ENCODE measurements at places on chromosomes 2 and 18. TPM values are rescaled to one million over a fixed set of nuclear protein-coding genes. Genes with fewer than 3 reads are reported as not detected.

- H3K27ac ChIP-seq, result no peak overlapping the region
- no peaks in the 10 kb centered on the region for H3K27me3 ChIP-seq
- no peak for DNase-seq
- H3K36me3 ChIP-seq, result no peaks in the 10 kb centered on the region
- no peak overlapping the region for H3K4me3 ChIP-seq
These were observed 294.2 kb upstream of the SKOR2 start for GRCh38 chr18:47545613-47546012.

DNA sequence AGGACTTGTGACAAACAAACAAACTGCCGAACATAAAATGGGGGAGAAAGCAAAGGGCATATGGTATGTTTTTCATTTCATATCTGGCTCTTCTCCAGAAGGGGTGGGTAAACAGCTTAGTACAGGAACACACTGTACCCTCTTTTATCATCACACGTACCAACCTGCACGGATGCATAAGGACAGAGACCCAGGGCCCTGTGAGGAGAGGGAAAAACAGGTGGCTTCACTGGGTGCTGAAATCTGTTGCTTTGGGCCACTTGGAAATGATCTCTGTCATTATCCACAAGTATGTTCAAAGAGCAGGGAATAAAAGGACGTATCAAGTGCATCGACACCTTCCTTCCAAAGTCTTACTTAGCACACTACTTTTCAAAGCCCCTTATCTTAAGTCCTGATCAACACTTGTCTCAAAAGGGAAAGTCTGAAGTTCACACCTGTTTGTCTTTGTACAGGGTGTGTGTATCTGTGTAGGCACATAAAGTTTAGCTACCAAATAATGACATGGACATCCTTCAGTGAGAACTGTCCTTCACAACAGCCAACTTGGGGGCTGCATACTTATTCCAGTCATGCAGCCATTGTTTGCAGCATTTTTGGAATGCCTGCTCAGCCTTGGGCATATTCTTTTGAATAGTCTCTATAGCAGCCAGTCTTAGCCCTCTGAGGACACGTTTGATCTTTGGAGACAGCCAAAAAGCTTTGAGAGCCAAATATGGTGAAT is 60.6 kb downstream of the IRS1 start:
- H3K4me3 ChIP-seq, result no peak overlapping the region
- peak overlapping the region; percentile 33 for H3K27ac ChIP-seq
- DNase-seq, result no peak

GRCh38 chr2:238791354-238791753 is 56.5 kb upstream of the TWIST2 start:
- DNase-seq, result no peak
- H3K4me1 ChIP-seq, result no peaks in the 10 kb centered on the region
- H3K4me3 ChIP-seq, result no peak overlapping the region
- H3K36me3 ChIP-seq, result no peaks in the 10 kb centered on the region

- H3K27me3 ChIP-seq, result no peaks in the 10 kb centered on the region
- peaks cover 4% of the 10 kb centered on the region for H3K4me1 ChIP-seq
- H3K36me3 ChIP-seq, result no peaks in the 10 kb centered on the region
- peak; percentile 52 for DNase-seq
- peak overlapping the region; percentile 69 for H3K27ac ChIP-seq
These were observed 9.0 kb downstream of the CYBRD1 start for GRCh38 chr2:171531291-171531690.

DNA sequence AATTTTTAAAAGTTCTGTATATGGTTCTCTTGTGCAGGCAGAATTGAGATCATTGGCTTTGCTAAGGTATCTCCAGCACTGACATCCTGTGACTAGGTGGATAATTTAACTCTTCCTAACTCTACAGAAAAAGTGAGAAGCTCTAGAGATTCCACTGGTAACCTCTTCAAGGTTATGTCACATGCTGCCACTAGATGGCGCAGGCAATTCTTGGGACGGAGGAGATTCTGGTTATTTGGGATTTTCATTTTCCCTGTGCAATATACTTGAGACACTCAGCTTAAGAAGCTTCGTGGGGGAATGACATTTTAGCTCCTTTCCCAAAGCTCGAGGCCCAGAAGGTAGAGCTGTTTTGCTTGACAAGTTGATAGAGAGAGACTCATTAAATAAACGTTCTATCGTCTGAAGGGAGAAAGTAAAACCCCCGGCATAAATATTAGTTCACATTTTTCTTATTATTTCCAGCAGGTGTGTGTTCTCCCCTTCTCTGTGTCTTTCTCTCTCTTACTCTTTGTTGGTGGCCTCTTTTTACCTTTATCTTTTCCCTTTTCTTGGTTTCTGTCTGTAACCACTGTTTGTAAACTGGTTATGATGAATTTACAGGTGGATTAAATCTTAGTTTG is 26.6 kb upstream of the LANCL1 start:
- H3K27ac ChIP-seq, result no peak overlapping the region
- H3K4me3 ChIP-seq, result no peak overlapping the region
- no peaks in the 10 kb centered on the region for H3K36me3 ChIP-seq
- no peaks in the 10 kb centered on the region for H3K27me3 ChIP-seq
- no peak for DNase-seq

DNA sequence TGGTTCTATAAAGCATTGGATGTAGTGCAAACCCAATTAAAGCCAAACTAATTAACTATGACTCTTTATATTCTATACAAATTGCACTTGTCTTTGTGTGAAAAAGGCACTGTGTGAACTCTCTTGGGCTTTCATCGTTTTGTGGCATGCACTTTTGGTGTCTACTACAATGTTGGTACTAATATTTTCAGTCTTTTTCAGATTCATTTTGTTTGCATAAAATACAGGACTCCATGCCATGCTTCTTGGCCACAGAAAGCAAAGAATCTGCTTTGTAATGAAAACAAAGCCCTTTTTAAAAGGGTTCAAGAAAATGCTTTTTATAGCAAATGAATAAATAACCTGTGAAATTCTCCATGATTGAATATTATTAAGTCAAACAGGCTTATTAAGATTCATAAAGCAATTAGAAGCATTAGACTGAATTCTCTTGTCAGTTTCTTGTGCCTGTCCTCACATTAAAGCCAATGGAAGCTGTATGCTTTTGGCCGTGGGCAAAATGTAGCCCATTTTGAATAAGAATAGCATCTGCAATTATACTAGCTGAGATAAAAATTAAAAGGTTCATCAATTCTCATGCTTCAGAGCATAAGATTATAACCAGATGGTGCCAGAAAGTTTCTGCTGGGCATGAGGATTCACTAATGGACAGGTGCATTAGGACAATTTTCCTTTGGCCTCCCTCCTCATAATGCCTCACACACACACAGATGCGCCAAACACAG is 1665.2 kb downstream of the SUCLG1 start:
- no peak for DNase-seq

DNA sequence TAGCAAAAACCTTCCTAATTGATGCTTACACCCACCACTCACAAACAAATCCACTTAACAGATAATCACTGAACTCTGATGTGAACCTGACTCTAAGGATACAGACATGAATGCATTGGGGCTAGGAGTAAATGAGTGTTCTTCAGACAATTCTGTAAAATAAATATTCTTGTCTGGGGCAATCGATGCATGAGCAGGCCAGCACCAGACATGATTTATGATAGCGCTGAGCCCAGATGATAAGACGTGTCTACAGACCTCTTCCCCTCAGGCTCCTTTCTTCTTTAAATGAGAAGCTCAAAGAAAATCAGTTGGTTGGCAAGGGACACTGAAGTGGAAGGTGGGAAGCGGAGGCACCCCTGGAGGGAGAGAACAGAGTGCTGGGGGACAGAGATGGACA is 27.3 kb upstream of the BIN1 start:
- H3K27ac ChIP-seq, result no peak overlapping the region
- no peaks in the 10 kb centered on the region for H3K36me3 ChIP-seq
- no peak for DNase-seq
- no peaks in the 10 kb centered on the region for H3K4me1 ChIP-seq
- no peaks in the 10 kb centered on the region for H3K27me3 ChIP-seq

GRCh38 chr2:176917-177316 is 86.9 kb downstream of the SH3YL1 start:
- H3K4me3 ChIP-seq, result no peak overlapping the region
- no peak for DNase-seq
- H3K27ac ChIP-seq, result peak overlapping the region; percentile 63
- H3K4me1 ChIP-seq, result peaks cover 15% of the 10 kb centered on the region
- no peaks in the 10 kb centered on the region for H3K27me3 ChIP-seq
- H3K36me3 ChIP-seq, result no peaks in the 10 kb centered on the region

GRCh38 chr18:61743775-61744531 is 148.9 kb downstream of the RNF152 start:
- H3K27me3 ChIP-seq, result no peaks in the 10 kb centered on the region
- H3K27ac ChIP-seq, result peak overlapping the region; percentile 72
- no peaks in the 10 kb centered on the region for H3K36me3 ChIP-seq
- DNase-seq, result peak; percentile 61
- no peaks in the 10 kb centered on the region for H3K4me1 ChIP-seq

DNA sequence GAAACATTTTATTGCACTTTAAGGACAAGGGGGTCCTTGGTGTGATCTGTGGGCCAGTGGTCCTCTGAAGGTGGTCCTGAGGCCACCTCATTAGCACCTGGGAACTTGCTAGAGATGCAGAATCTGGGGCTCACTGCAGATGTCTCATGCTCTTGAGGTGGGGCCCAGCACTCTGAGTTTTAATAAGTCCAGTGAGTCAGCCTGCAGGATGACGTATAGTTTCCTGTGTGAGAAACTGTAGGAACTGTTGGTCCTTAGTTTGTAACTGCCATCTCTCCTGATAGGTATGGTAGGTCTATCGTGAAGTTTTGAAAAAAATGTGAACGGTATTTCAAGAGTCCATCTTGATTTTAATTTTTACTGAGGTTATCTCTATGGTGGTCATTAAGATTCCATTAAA is 2.8 kb downstream of the TRPM8 start:
- no peak overlapping the region for H3K4me3 ChIP-seq
- no peaks in the 10 kb centered on the region for H3K4me1 ChIP-seq
- H3K36me3 ChIP-seq, result no peaks in the 10 kb centered on the region
- no peak for DNase-seq
- H3K27ac ChIP-seq, result no peak overlapping the region

DNA sequence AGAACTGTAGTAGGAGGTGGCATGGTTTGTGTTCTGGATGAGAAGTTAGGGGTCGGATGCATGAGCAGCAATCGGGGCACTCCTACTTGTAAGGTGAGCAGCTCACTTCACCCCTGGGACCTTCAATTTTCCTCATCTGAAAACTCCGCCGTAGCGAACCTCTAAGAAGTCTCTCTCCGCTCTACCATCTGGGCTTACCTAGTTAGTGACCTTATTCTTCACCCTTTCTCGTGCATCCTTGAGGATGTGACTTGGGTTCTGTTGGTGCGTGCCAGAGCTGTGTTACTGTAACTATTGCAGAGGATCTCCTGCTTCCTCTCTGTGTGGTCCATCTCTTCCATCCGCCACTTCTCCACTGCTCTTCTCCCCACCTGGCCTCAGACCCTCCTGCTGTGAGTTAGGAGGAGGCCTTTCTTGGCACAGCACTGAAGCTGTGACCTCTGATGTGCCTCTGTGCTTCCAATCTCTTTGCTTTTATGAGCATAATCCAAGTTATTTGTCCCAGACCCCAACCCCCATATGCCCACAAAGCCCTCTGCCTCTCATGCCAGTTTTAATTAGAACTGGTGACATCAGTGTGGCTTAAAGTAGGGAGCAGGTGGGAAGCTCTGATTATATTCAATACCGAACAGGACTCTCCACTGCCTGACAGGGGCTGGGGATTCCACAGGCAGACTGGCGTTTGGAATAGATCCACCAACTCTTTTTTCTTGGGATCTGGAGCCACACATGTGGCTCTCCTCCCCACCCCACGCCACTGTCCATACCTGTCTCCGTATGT is 178.4 kb downstream of the BCL2 start:
- H3K27ac ChIP-seq, result peak overlapping the region; percentile 79
- H3K36me3 ChIP-seq, result no peaks in the 10 kb centered on the region
- H3K27me3 ChIP-seq, result no peaks in the 10 kb centered on the region
- no peak for DNase-seq
- no peaks in the 10 kb centered on the region for H3K4me1 ChIP-seq

GRCh38 chr2:24075259-24075658 is 867 bp downstream of the SF3B6 start:
- H3K4me1 ChIP-seq, result no peaks in the 10 kb centered on the region
- no peaks in the 10 kb centered on the region for H3K36me3 ChIP-seq
- H3K4me3 ChIP-seq, result peak overlapping the region; percentile 64
- no peaks in the 10 kb centered on the region for H3K27me3 ChIP-seq

- H3K27ac ChIP-seq, result no peak overlapping the region
- no peaks in the 10 kb centered on the region for H3K36me3 ChIP-seq
These were observed 232.4 kb downstream of the CD226 start for GRCh38 chr18:69715191-69715795.

GRCh38 chr18:58929206-58929605 is 64.5 kb downstream of the ZNF532 start:
- no peak overlapping the region for H3K4me3 ChIP-seq
- H3K27me3 ChIP-seq, result no peaks in the 10 kb centered on the region
- peaks cover 10% of the 10 kb centered on the region for H3K4me1 ChIP-seq
- DNase-seq, result no peak
- no peaks in the 10 kb centered on the region for H3K36me3 ChIP-seq

GRCh38 chr18:72107647-72108383 is 436.3 kb downstream of the CBLN2 start:
- H3K27me3 ChIP-seq, result no peaks in the 10 kb centered on the region
- DNase-seq, result no peak
- no peak overlapping the region for H3K27ac ChIP-seq
- no peaks in the 10 kb centered on the region for H3K36me3 ChIP-seq
- H3K4me3 ChIP-seq, result no peak overlapping the region
- H3K4me1 ChIP-seq, result no peaks in the 10 kb centered on the region

DNA sequence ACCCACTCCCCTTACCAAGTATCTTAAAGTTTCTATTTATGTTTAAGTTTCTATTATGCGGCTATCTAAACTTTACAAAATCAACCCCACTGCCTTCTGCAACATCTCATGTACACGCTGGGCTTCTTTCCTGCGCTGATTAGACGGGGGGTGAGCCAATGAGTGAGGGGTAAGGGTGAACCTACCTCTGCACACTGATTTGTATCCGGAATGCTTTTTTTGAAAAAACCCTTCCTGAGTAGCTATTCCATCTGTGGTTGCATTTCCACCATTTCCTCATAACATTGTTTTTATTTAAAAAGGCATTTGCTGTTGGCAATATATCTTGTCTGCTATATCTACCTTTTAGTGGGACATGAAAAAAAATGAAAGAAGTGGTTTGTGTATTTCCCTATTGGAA is 6.3 kb downstream of the ALPG start:
- H3K4me1 ChIP-seq, result no peaks in the 10 kb centered on the region
- no peak for DNase-seq
- H3K27me3 ChIP-seq, result no peaks in the 10 kb centered on the region
- no peak overlapping the region for H3K4me3 ChIP-seq
- H3K27ac ChIP-seq, result no peak overlapping the region

GRCh38 chr2:141611176-141611571 is 519.6 kb downstream of the LRP1B start:
- H3K27me3 ChIP-seq, result no peaks in the 10 kb centered on the region
- H3K27ac ChIP-seq, result no peak overlapping the region
- H3K4me1 ChIP-seq, result no peaks in the 10 kb centered on the region
- no peak overlapping the region for H3K4me3 ChIP-seq
- DNase-seq, result no peak

IL36G gene
- total RNA-seq, result not detected

MAP3K19 gene
- 3.8 TPM for total RNA-seq

DARS1 gene
- total RNA-seq, result 62.2 TPM

KCNE4 gene
- total RNA-seq, result 38.4 TPM

ATIC gene
- 20.5 TPM for total RNA-seq

TLX2 gene
- total RNA-seq, result not detected

STARD6 gene
- not detected for total RNA-seq

CRYBA2 gene
- not detected for total RNA-seq

ANO7 gene
- 3.8 TPM for total RNA-seq

MOB1A gene
- total RNA-seq, result 76.2 TPM

FEV gene
- total RNA-seq, result not detected

GAREM2 gene
- 1.2 TPM for total RNA-seq

ANKRD30B gene
- not detected for total RNA-seq

Measured in uterus (tissue), 4 donors.